K562 (cell line): ENCODE measurements at places on chromosomes 16 and 17.

DNA sequence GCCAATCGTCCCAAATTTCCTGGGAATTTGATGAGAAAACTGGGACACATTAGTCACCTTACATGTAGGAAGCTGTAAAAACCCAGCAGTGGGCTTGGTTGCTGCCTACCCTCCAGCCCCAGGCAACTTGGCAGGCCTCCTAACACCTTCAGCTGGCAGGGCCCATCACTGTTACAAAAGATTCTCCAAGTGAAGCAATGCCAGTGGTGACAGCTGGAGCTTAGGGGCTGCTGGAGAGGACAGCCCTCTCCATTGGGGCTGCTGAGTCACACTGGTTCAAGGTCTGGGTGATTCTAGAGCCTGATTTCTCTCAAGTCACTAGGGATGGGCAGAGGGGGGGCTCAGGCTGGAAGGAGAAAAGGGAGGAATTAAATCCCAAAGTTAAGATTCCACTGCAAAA lies 180.6 kb downstream of the COPRS start:
- no peak overlapping the region for H3K27ac ChIP-seq
- no peak overlapping the region for H3K4me3 ChIP-seq
- no peaks in the 10 kb centered on the region for H3K4me1 ChIP-seq
- DNase-seq, result no peak
- H3K27me3 ChIP-seq, result peaks cover 16% of the 10 kb centered on the region
- no peaks in the 10 kb centered on the region for H3K36me3 ChIP-seq

DNA sequence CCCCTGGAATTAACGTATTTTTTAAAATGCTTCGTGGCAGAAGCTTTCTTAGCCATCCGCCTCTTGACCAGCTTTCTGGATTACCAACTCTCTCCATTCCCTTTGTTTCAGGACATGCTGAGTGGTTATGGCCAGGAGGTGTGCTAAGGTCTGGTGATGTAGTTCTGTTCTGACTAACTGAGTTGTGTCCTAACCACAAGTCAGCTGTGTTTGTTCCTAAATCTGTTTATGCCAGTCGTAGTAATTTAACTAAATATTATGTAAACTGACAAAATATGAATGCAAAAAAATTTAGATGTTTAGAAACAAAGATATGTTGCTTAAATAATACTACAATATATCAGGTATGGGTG lies 61.6 kb downstream of the MRTFB start:
- no peak overlapping the region for H3K4me3 ChIP-seq
- H3K27ac ChIP-seq, result peak overlapping the region; percentile 9; the same call in 1 of the 3 replicates
- no peaks in the 10 kb centered on the region for H3K27me3 ChIP-seq
- H3K36me3 ChIP-seq, result no peaks in the 10 kb centered on the region; the same call in 2 of the 3 replicates

- no peaks in the 10 kb centered on the region for H3K4me1 ChIP-seq
- peaks cover 91% of the 10 kb centered on the region for H3K36me3 ChIP-seq
- H3K27me3 ChIP-seq, result no peaks in the 10 kb centered on the region
- no peak overlapping the region for H3K4me3 ChIP-seq
- no peak for DNase-seq
These were observed 52.8 kb downstream of the NDEL1 start for GRCh38 chr17:8488491-8488890.

- H3K4me1 ChIP-seq, result no peaks in the 10 kb centered on the region
- peaks cover 5% of the 10 kb centered on the region; the same call in 1 of the 2 replicates for H3K27me3 ChIP-seq
- H3K36me3 ChIP-seq, result no peaks in the 10 kb centered on the region
- DNase-seq, result no peak
- H3K4me3 ChIP-seq, result no peak overlapping the region
- no peak overlapping the region for H3K27ac ChIP-seq
These were observed 274.6 kb downstream of the HS3ST3B1 start for GRCh38 chr17:14575471-14575953.

DNA sequence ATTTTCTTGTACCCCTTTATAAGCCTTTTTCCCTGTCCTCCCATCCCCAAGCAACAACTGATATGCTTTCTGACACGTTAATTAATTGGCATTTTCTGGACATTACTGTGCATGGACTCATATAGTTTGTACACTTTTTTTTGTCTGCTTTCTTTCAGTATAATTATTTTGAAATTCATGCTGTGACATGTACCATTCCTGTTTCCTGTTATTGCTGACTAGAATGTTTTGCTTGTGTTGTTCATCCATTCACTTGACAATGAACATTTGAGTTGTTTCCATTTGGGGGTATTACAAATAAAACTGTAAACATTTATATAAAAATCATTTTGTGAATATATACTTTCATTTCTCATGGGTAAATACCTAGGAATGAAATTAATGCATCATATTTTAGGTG lies 50.6 kb downstream of the RBBP6 start:
- H3K27me3 ChIP-seq, result peaks cover 18% of the 10 kb centered on the region
- no peak overlapping the region for H3K4me3 ChIP-seq
- DNase-seq, result no peak
- H3K36me3 ChIP-seq, result no peaks in the 10 kb centered on the region

GRCh38 chr17:29615492-29616299 lies 7.0 kb downstream of the CORO6 start:
- H3K4me1 ChIP-seq, result peaks cover 61% of the 10 kb centered on the region
- peak overlapping the region; percentile 35 for H3K4me3 ChIP-seq
- DNase-seq, result peak; percentile 92
- H3K36me3 ChIP-seq, result no peaks in the 10 kb centered on the region; the same call in 2 of the 3 replicates

GRCh38 chr17:10266296-10266876 lies 68.0 kb upstream of the GAS7 start:
- DNase-seq, result no peak
- no peak overlapping the region for H3K4me3 ChIP-seq
- no peaks in the 10 kb centered on the region for H3K36me3 ChIP-seq
- H3K27me3 ChIP-seq, result no peaks in the 10 kb centered on the region
- H3K27ac ChIP-seq, result no peak overlapping the region
